ENCODE measurements at places on chromosomes 3 and 15.

- no peak for DNase-seq
Observed at GRCh38 chr3:187946163-187946691, 201.0 kb upstream of the BCL6 start.

DNA sequence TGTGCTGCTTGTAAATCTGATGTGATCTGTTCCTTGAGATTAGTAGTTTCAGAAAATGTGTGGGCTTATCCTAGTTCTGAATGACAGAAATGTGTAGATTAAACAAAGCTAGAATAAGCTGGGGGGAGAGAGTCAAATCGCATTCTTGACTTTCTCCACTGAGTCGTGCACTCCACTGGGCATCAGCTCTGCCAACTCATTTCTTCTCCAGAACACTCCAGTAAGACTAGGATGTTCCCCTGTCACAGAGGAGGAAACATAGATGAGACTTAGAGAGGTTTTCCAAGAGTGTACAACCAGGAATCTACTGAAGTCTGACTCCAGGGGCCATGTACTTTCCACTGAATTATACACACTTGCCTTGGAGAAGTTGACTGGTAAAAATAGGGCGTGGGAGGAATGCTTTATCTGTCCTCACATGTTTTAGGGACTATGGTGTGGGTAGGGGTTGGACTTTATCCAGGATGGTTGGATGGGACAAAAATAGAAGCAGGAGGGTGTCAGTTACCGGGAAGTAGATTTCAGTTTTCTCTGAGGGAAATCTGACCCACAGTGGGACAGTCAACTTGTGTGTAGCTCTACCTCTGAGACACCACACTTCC is 298.2 kb downstream of the UBE2E2 start:
- no peak for DNase-seq

GRCh38 chr3:159852821-159853505 is 135.7 kb upstream of the IL12A start:
- DNase-seq: no peak

- no peak for DNase-seq
Observed at GRCh38 chr15:40430271-40430805, 10.4 kb upstream of the BAHD1 start.

- no peak for DNase-seq
Observed at GRCh38 chr15:62742409-62743171, 300.0 kb upstream of the TPM1 start.

DNA sequence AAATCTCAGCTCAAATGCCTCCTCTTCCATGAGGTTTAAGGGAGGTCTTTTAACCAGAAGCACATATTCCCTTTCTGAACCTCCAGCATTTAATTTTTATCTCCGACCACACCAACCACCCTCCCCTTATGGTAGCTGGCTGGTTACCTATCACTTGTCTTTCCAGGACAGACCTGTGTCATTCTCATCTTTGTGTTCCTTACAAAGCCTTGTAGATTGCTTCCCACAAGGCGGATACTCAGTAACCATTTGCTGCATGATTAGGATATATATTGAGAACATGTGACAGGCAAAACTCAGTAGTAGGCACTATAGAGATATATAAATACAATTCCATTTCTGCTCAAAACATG is 119.5 kb downstream of the RPL22L1 start:
- no peak for DNase-seq

Measured in central memory CD8-positive, alpha-beta T cell (primary cell).